ENCODE measurements at places on chromosomes 11 and 22.

- DNase-seq, result no peak
Measured at GRCh38 chr11:79235696-79236095, 205.1 kb downstream of the TENM4 start.

DNA sequence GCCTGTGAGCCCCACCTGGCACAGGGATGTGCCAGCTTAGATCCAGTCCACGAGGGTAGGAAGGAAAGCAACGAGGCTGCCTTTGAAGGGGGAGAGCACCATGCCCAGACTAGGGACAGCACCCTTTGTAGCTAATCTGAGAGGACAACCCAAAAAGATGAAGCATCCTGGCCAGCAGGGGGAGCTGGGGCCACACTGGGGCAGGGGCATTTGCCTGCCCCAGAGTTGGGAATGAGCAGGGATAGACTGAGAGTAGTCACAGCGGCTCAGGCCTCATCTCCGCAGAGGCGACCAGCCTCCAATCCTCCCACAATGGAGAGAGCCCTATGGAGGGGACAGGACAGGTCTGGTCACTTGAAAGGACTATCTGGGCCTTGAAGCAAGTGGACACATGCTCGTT, 16.4 kb downstream of the LMO1 start:
- no peak for DNase-seq

GRCh38 chr22:49370627-49371301, 456.9 kb downstream of the BRD1 start:
- DNase-seq, result no peak

GRCh38 chr22:22884888-22885840, 2.5 kb upstream of the IGLL5 start:
- no peak for DNase-seq

- no peak for DNase-seq
Measured at GRCh38 chr22:39229688-39230260, 15.0 kb downstream of the PDGFB start.

GRCh38 chr11:110866081-110866480, 153.8 kb upstream of the ARHGAP20 start:
- DNase-seq, result no peak
